ENCODE measurements at places on chromosomes 6 and 20. TPM values are rescaled to one million over a fixed set of nuclear protein-coding genes. Genes with fewer than 3 reads are reported as not detected.

Gene STMND1
- total RNA-seq: not detected

Gene CRISP3
- total RNA-seq: not detected

Gene PRPH2
- not detected for total RNA-seq

Gene CLPSL2
- total RNA-seq: not detected

Gene GHRH
- total RNA-seq: not detected

Gene IP6K3
- not detected for total RNA-seq

Gene CFAP61
- total RNA-seq: not detected

Gene WFDC10B
- total RNA-seq: not detected

Gene LRP11
- total RNA-seq: 6.7 TPM
